MCF 10A (cell line): ENCODE measurements at places on chromosomes 7 and 10.

GRCh38 chr7:106603346-106603745 is 57.6 kb downstream of the CCDC71L start:
- H3K27me3 ChIP-seq: no peaks in the 10 kb centered on the region
- no peak overlapping the region for H3K27ac ChIP-seq
- DNase-seq: no peak
- no peaks in the 10 kb centered on the region for H3K36me3 ChIP-seq
- H3K4me3 ChIP-seq: no peak overlapping the region

DNA sequence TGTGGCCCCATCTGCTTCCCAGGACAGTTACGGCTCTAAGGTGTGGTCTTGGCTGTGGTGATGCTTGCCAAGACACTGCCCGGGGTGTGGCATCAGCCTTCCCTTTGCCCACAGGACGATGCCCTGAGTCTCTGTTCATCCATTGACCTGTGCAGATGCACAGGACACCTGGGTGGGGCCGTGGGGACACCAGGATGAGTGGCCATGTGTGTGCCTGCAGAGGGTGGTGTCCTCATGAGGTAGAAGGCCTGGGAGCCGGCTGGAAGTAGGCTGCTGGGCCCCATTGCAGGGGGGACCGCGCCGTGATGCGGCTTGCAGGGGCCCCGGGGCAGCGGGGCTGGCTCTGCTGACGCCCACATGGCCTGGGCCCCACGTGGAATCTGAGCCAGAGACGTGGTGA is 22.4 kb upstream of the PWWP2B start:
- H3K36me3 ChIP-seq: peaks cover 6% of the 10 kb centered on the region
- peaks cover 6% of the 10 kb centered on the region for H3K4me1 ChIP-seq
- H3K4me3 ChIP-seq: no peak overlapping the region
- no peak overlapping the region for H3K27ac ChIP-seq
- no peak for DNase-seq

- no peak overlapping the region for H3K4me3 ChIP-seq
- DNase-seq: no peak
- H3K4me1 ChIP-seq: peaks cover 9% of the 10 kb centered on the region
- H3K27ac ChIP-seq: no peak overlapping the region
- no peaks in the 10 kb centered on the region for H3K36me3 ChIP-seq
- peaks cover 37% of the 10 kb centered on the region for H3K27me3 ChIP-seq
Observed at GRCh38 chr7:155602750-155603149, 41.7 kb upstream of the RBM33 start.

DNA sequence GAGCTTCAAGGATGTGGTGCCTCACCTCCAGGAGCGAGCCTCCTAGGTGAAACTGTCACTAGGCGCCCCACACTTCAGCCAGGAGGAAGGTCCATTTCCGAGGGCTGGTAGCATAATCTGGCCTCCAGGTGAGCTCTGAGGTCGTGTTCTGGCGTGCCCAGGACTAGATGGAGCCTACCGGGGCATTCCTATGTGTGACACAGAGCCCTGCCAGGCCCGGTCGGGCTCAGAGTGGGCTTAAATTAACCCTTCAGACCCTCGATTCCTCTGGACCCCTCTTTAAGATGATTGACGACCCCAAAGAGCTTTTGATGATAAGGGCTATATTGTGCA is 233.1 kb downstream of the EBF3 start:
- no peak overlapping the region for H3K4me3 ChIP-seq
- no peaks in the 10 kb centered on the region for H3K36me3 ChIP-seq
- no peak overlapping the region for H3K27ac ChIP-seq
- H3K27me3 ChIP-seq: no peaks in the 10 kb centered on the region

DNA sequence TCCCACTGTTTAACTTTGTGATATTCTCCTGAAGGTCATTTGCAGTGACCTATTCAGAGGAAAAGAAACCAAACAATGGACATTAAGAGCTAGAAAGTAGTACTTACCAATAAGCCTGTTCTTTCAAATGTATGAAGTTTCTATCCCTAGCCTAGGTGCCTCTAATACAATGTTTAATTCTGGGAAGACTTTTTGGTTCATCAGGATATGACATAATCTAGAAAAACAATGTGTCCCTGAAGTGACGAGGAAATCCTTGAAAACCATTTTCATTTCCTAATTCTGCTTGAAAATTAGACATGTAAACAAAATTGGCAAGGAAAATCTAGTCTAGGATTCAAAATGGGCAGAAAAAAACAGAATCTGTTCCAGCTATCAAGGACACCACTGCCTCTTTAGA is 36.1 kb downstream of the ARHGAP19 start:
- no peak overlapping the region for H3K4me3 ChIP-seq
- peaks cover 9% of the 10 kb centered on the region for H3K36me3 ChIP-seq
- no peaks in the 10 kb centered on the region for H3K27me3 ChIP-seq
- DNase-seq: no peak
- H3K27ac ChIP-seq: no peak overlapping the region

DNA sequence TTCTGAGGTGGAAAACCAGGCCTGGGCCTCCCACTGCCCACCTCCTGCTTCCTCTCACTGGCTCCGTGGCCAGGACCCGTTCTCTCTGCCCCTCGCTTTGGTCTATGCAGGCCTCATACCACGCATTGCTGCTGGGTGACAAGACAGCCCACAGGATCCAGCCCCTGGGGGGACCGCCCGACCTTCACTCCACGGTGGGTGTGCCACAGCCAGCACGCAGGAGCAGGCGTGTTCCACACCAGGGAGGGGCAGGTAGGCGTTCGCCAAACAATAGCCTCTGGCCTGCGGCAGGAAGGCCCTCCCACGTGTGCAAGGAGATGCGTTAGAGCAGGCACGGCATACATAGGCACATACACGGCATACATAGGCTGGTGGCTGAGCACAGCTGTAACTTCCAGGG is 233.4 kb downstream of the WDR37 start:
- peak overlapping the region; percentile 60 for H3K27ac ChIP-seq
- H3K36me3 ChIP-seq: no peaks in the 10 kb centered on the region
- peak; percentile 76 for DNase-seq
- H3K4me1 ChIP-seq: peaks cover 15% of the 10 kb centered on the region
- H3K4me3 ChIP-seq: peak overlapping the region; percentile 42

DNA sequence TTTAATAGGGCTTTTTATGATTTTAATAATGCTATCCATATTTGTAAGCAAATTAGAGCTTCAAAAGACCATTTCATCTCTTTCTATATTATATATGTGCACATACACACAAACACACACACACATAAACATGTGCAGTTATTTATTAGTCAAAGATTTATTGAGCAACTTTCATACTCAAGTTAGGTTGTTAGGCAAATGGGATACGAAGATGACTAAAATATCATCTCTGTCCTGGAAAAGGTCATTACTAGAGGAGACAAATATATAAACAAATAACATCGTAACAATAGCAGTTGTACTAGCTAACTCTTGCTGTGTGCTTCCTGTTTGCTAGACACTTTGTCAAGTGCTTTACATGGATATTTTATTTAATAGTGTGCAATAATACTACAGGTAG is 307.9 kb downstream of the SNX13 start:
- peak overlapping the region; percentile 63 for H3K27ac ChIP-seq
- no peak for DNase-seq
- no peaks in the 10 kb centered on the region for H3K36me3 ChIP-seq
- H3K4me1 ChIP-seq: peaks cover 20% of the 10 kb centered on the region
- no peak overlapping the region for H3K4me3 ChIP-seq

- no peaks in the 10 kb centered on the region for H3K36me3 ChIP-seq
- DNase-seq: no peak
- no peak overlapping the region for H3K27ac ChIP-seq
- H3K4me3 ChIP-seq: no peak overlapping the region
- peaks cover 5% of the 10 kb centered on the region for H3K4me1 ChIP-seq
Observed at GRCh38 chr10:86311190-86311589, 55.4 kb downstream of the GRID1 start.

DNA sequence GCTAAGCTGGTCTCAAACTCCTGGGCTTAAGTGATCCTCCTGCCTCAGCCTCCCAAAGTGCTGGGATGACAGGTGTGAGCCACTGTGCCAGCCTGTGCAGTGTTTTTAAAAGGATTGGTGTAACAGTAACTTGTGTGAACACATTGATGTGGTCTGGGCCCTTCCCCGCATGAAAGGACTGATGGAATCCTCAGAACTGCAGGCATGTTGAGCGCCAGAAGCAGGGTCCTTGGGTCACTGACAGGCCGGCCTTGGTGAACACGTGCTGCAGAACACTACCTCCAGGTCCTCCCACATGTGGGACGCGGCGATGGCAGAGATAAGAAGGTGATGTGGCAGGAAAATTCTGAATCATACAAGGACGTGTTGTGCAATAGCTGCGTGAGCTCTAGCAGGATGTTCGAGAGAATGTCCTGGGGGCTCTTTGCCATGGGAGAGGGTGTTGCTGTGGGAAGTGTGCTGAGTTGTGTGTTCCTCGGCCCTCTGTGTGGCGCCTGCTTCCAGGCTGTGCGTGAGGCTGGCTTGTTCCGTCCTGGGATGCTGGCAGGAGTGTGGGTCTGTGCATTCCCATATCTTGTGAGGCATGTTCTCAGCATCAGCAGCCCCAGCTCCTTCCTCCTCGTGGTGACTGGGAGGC is 68.2 kb downstream of the DNAJB6 start:
- no peak overlapping the region for H3K4me3 ChIP-seq
- H3K4me1 ChIP-seq: peaks cover 22% of the 10 kb centered on the region
- peak overlapping the region; percentile 84 for H3K27ac ChIP-seq
- peak; percentile 94 for DNase-seq
- no peaks in the 10 kb centered on the region for H3K27me3 ChIP-seq

- peak; percentile 27 for DNase-seq
- H3K4me1 ChIP-seq: peaks cover 17% of the 10 kb centered on the region
- H3K27me3 ChIP-seq: no peaks in the 10 kb centered on the region
- H3K4me3 ChIP-seq: no peak overlapping the region
Observed at GRCh38 chr10:117001144-117001543, 3.8 kb downstream of the SHTN1 start.

DNA sequence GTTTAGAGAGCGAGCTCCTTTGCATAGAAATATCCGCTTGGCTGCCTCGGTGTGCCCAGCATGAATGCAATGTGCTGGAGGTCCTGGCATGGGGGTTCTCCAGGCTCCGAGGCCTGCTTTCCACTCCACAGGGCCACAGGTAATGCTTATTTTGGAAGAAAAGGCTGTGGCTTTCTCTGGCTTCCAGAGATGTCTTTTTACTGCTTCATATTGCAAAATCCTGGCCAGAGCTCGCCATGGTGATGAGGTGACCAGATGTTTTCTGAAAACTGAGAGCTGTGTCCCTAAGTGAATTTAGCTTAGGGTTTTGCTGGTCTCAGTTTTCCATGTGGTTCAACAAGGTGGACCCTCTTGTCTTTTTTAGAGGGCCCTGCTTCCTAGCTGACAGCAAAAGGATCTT is 65.2 kb downstream of the BMPER start:
- DNase-seq: no peak
- no peak overlapping the region for H3K27ac ChIP-seq
- H3K4me3 ChIP-seq: no peak overlapping the region
- no peaks in the 10 kb centered on the region for H3K4me1 ChIP-seq

DNA sequence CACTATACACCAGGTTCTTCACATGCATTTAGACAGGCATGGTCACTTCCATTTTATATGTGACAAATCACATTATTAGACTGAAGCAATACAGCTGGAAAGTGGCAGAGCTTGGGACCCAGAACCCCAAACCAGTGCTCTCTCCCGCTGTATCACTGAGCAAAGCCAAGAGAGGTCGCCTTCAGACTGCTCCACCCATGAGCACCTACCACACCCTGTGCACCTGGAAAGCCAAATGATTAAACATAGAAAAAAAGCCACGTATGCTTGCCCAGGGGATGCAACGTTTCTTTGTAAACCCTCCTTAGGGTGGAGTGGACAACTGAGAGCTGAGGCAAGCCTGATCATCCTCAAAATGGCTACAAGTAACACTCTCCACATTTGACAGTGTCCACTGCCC is 72.5 kb downstream of the CCDC6 start:
- H3K4me1 ChIP-seq: peaks cover 12% of the 10 kb centered on the region
- DNase-seq: no peak
- H3K4me3 ChIP-seq: no peak overlapping the region
- no peaks in the 10 kb centered on the region for H3K27me3 ChIP-seq

DNA sequence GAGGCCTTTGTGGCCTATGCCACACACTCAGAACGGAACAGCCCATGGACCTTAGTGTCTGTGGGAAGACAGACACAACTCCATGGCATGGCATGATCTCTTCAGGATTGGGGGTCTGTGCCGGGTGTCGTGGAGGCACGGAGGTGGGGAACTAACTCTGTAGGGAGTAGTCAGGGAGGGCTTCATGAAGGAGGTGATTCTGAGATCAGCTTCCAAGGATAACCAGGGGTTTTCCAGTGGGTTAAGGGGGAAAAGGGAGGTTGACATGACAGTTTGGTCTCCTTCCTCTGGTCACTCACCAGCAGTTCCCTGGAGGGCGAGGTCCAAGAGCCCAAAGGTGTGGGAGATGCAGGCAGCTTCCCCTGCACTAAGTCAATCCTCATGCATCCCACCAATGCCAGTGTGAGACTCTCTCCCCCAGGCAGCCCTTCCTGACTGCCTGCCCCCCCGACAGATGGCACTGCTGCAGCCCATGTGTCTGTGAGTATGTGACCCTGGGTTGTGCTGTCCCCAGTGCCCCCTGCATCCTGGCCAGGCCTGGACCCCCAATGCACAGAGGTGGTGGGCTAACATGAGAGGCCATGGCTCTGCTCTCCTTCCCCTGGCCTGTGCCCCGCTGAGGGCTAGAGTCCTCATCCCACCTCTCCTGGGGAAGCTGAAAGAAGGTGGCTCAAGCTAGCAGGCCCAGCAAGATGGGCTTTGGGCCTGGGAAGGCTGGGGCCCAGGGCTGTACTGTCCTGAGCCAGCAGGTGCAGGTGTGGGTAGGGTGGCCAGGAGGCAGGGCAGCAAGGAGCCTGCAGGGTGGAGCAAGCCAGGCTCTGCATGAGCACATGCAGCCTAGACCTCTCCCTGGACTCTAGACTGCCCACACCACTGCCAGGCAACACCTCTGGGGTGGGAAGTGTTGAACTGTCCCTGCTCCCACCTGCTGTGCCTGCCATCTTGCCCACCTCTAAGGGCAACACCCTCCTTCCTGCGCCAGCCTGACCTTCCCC is 39.7 kb downstream of the RASGEF1A start:
- H3K27ac ChIP-seq: no peak overlapping the region
- peaks cover 6% of the 10 kb centered on the region for H3K4me1 ChIP-seq
- H3K4me3 ChIP-seq: no peak overlapping the region
- H3K27me3 ChIP-seq: peaks cover 15% of the 10 kb centered on the region
- no peaks in the 10 kb centered on the region for H3K36me3 ChIP-seq

GRCh38 chr7:140242057-140243031 is 65.6 kb upstream of the KDM7A start:
- H3K36me3 ChIP-seq: no peaks in the 10 kb centered on the region
- H3K4me3 ChIP-seq: no peak overlapping the region
- no peaks in the 10 kb centered on the region for H3K27me3 ChIP-seq
- DNase-seq: no peak
- no peak overlapping the region for H3K27ac ChIP-seq

GRCh38 chr7:138449580-138449979 is 10.5 kb upstream of the TRIM24 start:
- H3K4me1 ChIP-seq: no peaks in the 10 kb centered on the region
- H3K36me3 ChIP-seq: peaks cover 6% of the 10 kb centered on the region
- no peak overlapping the region for H3K4me3 ChIP-seq
- H3K27me3 ChIP-seq: no peaks in the 10 kb centered on the region

- H3K27me3 ChIP-seq: no peaks in the 10 kb centered on the region
- peak overlapping the region; percentile 76 for H3K27ac ChIP-seq
- no peak for DNase-seq
- no peak overlapping the region for H3K4me3 ChIP-seq
Observed at GRCh38 chr7:139714163-139714901, 63.5 kb downstream of the HIPK2 start.

- H3K4me1 ChIP-seq: no peaks in the 10 kb centered on the region
- no peak overlapping the region for H3K4me3 ChIP-seq
Observed at GRCh38 chr10:120794390-120794789, 56.8 kb upstream of the WDR11 start.

- H3K27ac ChIP-seq: peak overlapping the region; percentile 56
- peak; percentile 90 for DNase-seq
- H3K4me1 ChIP-seq: peaks cover 14% of the 10 kb centered on the region
- H3K4me3 ChIP-seq: no peak overlapping the region
- no peaks in the 10 kb centered on the region for H3K36me3 ChIP-seq
Observed at GRCh38 chr7:131895541-131896164, 339.2 kb upstream of the PODXL start.
